ENCODE measurements at places on chromosomes 3 and 15. TPM values are rescaled to one million over a fixed set of nuclear protein-coding genes. Genes with fewer than 3 reads are reported as not detected.

- no peak for DNase-seq
Measured at GRCh38 chr15:45133561-45133920, 3.7 kb downstream of the DUOX1 start.

DNA sequence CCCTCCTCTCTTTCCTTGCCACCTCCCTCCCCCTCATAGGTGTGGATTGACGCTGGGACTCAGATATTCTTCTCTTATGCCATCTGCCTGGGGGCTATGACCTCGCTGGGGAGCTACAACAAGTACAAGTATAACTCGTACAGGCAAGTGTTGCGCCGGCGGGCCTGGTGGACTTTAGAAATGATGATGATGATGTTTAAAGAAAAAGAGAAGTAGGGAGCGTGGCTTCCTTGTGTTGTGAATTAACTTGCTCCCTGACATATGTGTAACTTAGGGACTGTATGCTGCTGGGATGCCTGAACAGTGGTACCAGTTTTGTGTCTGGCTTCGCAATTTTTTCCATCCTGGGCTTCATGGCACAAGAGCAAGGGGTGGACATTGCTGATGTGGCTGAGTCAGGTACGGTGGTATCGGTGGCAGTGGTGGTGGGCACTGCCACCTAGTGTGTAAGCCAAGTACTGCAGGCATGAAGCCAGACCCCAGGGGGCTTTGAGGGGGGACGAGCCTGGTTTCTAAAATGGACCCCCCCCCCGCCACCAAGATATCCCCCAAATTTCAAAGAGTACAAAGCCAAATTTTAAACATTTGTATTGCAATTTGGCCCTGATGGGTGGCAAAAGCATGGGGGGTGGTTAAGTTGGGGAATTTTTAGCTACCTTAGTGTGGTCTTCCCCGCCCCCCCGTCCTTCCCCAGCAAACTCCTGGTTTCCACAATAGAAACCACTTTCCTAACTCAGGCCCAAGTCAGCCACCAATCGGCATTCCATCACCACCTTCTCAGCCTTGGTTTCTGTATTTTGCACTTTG, 65.6 kb downstream of the SLC6A6 start:
- DNase-seq, result peak; percentile 46

- no peak for DNase-seq
Measured at GRCh38 chr15:77632534-77633133, at the start of gene LINGO1. Gene LINGO1 (minus strand): TSS chr15:77632912. CDS start chr15:77632315, 597 bp downstream.

GRCh38 chr3:95721938-95722337, 1092.5 kb upstream of the EPHA6 start:
- DNase-seq, result no peak

- DNase-seq, result no peak
Measured at GRCh38 chr15:40327457-40327856, 4.0 kb downstream of the INAFM2 start.

GRCh38 chr3:178112134-178112533, 424.1 kb upstream of the KCNMB2 start:
- DNase-seq, result peak; percentile 18

DNA sequence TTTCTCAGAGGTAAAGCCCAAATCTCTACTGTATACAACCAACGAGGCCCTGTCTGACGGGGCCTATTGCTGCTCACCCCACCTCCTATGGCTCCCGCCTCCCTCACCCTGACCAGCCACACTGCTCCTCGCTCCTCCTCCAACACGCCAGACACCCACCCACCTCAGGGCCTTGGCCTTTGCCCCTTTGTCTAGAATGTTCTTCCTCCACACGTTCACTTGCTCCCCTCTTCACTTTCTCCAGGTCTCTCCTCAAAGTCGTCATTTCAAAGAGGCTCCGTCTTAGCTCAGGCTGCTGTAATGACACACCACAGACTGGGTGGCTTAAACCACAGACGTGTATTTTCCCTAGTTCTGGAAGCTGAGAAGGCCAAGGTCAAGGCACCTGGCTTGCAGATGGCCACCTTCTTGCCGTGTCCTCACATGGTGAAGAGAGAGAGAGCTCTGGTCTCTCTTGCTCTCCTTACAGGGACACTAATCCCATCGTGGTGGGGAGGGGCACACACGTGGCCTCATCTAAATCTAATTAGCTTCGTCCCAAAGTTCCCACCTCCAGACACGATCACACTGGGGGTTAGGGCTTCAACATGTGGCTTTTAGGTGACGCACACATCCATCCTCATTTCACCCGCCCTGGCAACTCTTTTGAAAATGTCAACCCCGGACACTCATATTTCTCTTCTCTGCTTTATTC, 98.2 kb downstream of the TLE3 start:
- DNase-seq, result no peak

GRCh38 chr3:135215516-135215915, 420.5 kb downstream of the EPHB1 start:
- no peak for DNase-seq

DNA sequence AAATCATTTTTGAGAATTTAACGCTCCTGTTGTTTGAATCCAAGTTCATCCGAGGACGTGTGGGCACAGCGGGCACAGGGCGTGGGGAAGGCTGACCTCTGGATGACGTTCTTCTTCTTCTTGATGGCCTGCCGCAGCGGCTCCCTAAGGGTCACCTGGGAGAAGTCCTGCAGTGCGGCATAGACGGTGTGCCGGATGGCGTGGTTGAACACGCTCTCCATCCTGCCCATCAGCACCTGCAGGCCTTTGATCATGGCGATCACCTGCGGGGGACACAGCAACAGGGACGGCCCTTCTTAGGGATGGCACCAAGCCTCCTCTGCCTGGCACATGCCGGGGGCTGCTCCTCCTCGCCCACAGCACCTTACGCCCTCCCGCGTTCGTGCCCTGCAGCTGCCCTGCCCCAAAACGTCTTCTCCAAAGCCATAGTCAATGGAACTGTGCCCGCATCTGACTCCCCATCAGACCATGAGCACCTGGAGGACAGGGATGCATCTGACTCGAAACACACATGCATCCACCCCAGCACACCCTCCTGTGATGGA, 61.5 kb downstream of the CYFIP1 start:
- no peak for DNase-seq

GRCh38 chr15:27427276-27427675, 456.3 kb downstream of the GABRG3 start:
- DNase-seq, result no peak

GRCh38 chr3:89098964-89099585, 8.3 kb upstream of the EPHA3 start:
- peak; percentile 36 for DNase-seq

- no peak for DNase-seq
Measured at GRCh38 chr3:37773911-37774310, 87.8 kb upstream of the CTDSPL start.

DNA sequence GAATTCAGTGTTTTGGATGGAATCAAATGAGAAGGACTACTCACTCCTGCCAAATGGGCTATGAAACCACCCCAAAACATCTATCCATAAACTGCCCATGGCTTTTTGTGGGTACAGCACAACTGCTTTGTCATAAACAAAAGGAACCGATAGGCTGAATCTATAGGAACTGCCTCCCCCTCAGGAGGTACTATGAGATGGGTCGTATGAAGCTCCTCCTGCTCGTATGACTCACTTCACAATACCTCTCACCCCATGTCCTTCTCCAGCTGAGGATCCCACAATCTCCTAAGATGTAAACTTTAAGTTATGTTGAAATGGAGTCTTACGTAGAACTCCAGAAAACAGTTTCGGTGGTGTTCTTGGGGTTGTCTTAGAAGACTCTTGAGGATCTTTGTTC, 129.9 kb upstream of the SAMMSON start:
- DNase-seq, result no peak

DNA sequence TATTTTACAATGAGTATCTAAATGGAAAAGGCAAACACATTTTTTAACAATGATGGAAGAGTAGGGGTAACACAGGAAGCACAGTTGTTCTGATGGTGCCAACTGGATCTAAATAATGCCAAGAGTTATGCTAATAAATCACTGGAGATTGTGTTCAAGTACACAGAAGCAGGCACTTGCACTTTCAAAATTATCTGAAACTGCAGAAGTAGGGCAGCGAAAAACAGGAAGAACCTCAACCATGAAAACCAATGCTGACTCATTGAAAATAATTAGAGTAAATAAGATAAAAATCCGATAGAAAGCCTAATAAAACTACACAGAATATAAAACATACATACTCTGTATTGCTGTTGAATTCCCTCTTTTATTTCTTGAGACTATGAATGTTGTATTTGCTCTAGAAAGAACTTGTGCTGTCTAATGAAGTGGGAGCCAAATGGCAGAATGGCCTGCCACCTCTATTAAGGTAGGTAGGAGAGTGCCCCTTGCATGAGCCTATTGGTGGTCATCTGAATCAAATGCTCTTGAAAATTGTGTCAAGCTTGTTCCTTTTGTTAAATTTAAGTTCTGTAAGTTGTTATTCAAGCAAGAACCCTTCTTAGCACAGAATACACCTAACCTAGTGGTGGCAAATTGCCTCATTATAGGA, 93.7 kb downstream of the ABI3BP start:
- DNase-seq, result no peak

DNA sequence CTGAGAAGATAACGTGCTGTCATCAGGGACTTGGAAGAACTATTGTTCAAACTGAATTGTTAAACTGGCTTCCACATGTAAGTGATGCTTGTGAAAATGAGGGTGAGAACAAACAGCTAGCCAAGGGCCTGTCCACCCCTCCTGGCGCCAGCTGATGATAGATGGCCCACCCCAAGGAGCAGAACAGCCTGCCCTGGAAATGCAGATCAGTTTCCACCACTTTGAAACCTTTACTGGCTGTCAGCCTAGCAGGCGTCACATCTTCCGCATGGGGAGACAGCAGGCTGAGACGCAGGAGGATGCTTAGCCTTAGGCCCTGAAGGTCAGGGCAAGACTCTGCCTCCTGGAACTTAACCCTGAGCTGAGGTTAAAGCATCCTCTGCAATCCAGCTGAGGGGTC, 6.4 kb upstream of the SLC51B start:
- no peak for DNase-seq

- no peak for DNase-seq
Measured at GRCh38 chr3:41363830-41364523, 164.7 kb downstream of the CTNNB1 start.

DNA sequence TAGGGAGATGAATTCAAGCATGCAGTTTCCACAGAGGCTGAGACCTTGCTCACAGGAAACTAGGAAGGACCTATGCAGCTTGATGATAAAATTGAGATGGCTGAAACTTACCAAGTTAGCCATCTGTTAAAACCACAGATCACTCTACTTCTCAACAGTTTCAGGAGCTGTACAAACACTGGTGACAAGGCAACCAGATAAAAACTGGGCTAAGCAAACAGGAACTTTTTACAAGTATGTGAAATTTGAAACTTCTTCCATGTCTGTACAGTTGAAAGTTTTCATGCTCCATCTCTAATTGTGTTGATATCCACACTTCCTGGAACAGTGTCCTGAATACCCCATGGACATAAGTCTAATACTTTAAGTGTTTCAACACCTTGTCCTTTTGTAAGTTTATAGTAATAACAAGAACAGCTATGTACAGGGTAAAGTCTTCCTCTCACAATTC, 78.2 kb downstream of the FAIM start:
- no peak for DNase-seq

DNA sequence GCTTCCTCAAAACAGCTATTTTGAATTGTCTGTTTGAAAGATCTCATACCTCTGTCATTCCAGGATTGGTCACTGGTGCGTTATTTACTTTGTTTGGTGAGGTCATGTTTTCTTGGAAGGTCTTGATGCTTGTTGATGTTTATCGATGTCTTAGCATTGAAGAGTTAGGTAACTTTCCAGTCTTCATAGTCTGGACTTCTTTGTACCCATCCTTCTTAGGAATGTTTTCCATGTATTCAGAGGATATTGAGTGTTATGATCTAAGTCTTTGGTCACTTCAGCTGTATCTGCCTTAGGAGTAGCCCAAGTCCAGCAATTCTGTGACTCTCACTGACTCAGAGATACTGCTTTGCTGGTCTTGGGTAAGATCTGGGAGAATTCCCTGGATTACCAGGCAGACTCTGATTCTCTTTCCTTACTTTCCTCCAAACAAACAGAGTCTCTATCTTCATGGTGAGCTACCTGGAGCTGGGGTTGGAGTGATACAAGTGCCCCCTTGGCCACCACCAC, 398.6 kb downstream of the ZIC4 start:
- DNase-seq, result no peak

GRCh38 chr3:139780593-139780992, 102.8 kb upstream of the NMNAT3 start:
- DNase-seq, result no peak

DNA sequence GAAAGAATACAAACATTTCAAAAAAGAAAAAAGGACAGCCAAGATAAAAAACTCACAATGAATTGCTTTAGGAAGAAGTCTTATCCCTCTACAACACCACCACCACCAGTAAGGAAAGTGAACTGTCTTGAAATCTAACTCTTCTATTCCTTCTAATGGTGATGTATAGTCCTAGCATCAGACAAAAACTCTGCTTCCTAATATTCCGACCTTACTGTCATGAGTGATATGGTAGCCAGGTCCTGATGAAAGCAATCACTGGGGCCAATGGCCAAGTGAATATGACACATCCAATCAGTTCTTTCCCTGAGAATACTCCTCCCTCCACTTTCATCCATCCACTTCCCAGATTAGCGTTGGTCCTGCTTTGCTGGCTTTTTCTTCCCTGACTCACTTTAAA, 14.8 kb downstream of the GK5 start:
- DNase-seq, result no peak

GRCh38 chr3:71652781-71653413, 69.4 kb upstream of the FOXP1 start:
- DNase-seq, result no peak

- no peak for DNase-seq
Measured at GRCh38 chr3:8760506-8760905, 8.9 kb downstream of the OXTR start.

- no peak for DNase-seq
Measured at GRCh38 chr15:33460166-33460805, 149.5 kb downstream of the RYR3 start.

DNA sequence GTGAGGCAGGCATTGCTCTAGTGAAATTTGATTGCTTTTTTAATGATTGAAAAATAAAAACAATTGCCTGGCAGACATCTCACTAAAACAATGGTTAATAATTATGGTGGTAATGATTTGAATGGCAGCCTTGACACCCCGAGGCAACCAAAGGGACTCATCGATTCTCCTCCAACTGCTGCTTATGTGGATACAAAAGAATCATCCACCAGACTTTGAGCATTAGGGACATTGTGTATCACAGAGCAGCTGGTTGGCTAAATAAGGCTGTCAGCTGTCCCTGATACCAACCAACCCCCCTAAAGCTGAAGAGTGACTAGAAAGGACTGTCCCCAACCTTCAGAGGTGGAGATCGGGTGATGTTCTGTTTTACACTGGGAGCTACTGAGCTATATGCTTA, 1.7 kb upstream of the CD47 start:
- no peak for DNase-seq

RASGRP1 gene
- total RNA-seq, result 200 TPM

PPM1M gene
- 123 TPM for total RNA-seq

INKA1 gene
- total RNA-seq, result 0.48 TPM

ARHGAP11A gene
- total RNA-seq, result 134 TPM

CACNA1D gene
- 2.5 TPM for total RNA-seq

LRRN1 gene
- total RNA-seq, result 0.10 TPM

ANKDD1A gene
- total RNA-seq, result 15.1 TPM

C3orf85 gene
- not detected for total RNA-seq

ROBO2 gene
- total RNA-seq, result not detected

Data from activated CD4-positive, alpha-beta memory T cell treated with anti-CD3 and anti-CD28 coated beads, Interleukin-2, amount 10 ng/mL, durations not matched to agents 7 days and 5 days (primary cell).